NCI-H1105 treated with DMSO at 0.1 percent for 48 hours (cell line): ENCODE measurements at places on chromosomes 1 and 21.

- no peak for DNase-seq
Observed at GRCh38 chr1:184255560-184255959, 131.3 kb upstream of the C1orf21 start.

- peak; percentile 26 for DNase-seq
Observed at GRCh38 chr1:9822897-9823692, 670 bp downstream of the CLSTN1 start.

GRCh38 chr1:226473325-226473724 lies 65.4 kb upstream of the PARP1 start:
- no peak for DNase-seq

DNA sequence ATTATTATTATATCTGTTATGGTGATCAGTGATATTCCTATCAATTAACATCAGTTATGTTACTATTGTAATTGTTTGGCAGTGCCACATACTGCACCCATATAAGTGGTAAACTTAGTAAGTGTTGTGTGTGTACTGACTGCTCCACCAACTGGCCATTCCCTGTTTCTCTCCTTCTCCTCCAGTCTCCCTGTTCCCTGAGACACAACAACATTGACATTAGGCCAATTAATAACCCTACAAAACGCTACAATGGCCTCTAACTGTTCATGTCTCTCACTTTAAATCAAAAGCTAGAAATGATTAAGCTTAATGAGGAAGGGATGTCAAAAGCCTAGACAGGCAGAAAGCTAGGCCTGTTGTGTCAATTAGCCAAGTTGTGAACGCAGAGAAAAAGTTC lies 6.6 kb upstream of the THRAP3 start:
- DNase-seq = no peak

DNA sequence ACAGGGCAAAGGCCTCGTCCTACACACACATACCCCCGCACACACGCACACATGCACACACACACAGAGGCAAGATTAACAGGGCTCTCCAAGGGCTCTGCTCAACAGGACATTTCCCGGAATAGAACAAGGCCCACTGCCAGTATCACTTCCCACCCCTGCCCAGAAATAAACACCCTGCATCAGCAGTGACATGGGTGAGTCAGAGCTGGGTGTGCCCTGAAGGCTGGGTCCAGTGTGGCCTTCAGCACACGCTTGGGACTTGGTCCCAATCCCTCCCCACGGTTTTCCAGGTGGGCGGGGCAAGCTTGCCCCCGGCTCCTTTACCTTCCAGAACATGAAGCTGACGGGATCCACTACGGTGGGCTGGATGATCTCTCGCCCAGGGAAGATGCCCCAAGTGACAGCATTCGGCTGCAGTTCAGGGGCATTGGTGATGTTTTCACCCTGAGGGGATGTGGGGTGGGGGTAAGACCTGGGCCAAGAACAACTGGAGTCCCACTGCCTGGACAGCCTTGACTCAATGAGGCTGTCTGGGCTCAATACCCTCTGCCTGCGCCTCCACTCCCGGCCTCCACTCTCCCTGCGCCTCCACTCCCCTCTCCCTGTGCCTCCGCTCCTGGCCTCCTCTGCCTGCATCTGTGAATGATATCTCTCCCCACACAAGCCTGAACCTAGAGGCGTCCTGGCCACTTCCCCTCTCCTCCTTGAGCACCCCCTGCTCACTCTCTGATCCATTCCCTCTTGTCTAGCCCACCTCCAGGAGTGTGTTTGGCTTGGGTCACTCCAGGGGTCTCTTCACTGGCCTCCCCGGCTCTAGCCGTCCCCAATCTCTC lies 14.7 kb downstream of the MTHFR start:
- DNase-seq = no peak

GRCh38 chr1:232011961-232012360 lies 385.4 kb downstream of the DISC1 start:
- no peak for DNase-seq

DNA sequence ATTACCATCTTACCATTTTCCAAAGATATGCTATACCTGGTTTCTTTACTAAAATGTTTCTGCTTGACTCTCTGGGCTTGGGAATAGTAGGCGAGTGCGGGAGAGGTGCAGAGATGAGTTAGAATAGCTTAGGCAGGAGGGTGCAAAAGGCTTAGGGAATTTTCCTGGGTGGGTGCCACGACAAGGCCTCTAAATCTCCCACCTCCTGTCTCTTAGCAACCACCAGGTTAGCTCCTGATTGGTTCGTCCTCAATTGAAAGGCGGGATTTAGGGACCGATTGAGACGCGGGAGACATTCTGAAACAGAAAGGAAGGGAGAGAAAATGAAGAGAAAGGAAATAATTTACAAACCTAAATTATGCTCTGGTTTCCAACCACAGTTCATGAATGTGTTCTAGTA lies 3.1 kb downstream of the ACKR1 start:
- DNase-seq = no peak

- DNase-seq = no peak
Observed at GRCh38 chr1:10908266-10908665, 104.2 kb upstream of the TARDBP start.

DNA sequence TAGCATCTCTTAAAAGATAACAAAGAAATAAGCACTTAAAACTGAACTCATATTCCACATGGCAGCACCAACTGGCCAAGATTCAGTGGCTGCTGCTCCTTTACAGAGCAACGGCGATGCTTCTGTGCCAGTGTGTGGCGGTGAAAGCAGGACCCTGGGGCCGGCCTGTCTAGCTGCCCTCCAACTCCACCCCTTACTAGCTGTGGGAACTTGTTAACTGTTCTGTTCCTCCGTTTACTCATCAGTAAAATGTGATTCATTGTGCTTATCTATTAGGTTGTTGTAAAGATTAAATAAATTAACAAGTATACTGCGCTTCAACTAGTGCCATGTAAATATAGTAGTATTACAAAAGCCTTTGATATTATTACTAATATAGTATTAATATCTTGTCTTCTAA lies 133.2 kb downstream of the GDAP2 start:
- no peak for DNase-seq

DNA sequence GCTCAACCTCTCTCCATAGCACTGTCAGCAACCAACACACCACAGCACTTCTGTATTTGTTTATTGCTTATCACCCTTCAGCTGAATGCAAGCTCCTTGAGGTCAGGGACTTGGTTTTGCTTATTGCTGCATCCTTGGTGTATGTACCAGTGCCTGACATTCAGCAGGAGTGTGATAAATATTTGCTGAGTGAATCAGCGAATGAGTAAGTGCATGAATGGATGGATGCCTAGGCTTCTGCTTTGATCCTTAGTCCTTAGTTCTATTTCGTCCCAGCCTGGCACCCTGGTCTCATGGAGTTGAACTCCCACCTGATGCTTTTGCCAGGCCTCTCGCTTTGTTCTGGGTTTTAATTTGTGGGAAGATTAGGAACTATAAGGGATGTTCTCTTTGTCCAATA lies 88.2 kb downstream of the ZSCAN20 start:
- no peak for DNase-seq

GRCh38 chr1:246779561-246780175 lies 55.5 kb downstream of the SCCPDH start:
- DNase-seq = no peak

DNA sequence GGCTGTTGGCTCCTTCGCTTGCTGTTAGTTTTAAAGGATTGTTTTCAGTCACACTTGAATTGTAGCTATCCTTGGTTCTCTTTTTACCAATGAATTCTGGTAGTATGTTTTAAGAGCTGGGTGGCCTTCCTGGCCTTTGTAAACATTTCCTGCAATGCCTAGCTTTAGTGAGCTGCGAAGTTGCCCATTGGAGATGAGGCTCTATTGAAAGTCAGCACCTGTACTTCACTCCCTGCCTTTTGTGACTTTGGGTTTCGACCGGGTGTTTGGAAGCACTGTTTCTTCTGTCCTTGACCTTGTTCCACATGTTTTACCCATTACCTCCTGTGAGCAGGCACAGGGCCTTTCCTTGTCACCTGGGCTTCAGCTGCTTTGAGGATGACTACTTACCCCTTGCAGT lies 64.7 kb downstream of the DYRK1A start:
- DNase-seq = no peak

GRCh38 chr1:22044690-22045420 lies 7.7 kb upstream of the CDC42 start:
- no peak for DNase-seq

DNA sequence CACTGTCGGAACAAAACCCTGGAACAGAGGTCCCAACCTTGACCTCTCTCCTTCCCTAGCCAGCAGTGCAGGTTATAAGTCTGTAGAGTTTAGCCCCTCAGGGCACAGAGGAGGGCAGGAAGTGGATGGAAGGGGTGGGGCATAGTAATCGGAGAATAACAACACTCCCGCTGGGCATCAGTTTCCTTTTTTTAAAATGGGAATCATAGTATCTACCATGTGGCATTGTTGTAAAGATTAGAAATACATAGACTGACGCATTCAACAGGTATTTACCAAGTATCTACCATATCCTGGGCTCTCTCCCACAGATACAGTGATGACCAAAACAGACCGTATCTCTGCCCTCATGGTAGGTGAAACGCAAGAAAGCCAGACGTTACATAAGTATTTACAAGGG lies 24.9 kb upstream of the ATF3 start:
- DNase-seq = no peak

- no peak for DNase-seq
Observed at GRCh38 chr1:3799976-3800685, 3.8 kb upstream of the LRRC47 start.

- DNase-seq = no peak
Observed at GRCh38 chr1:25435397-25436108, 4.9 kb downstream of the MACO1 start.

- no peak for DNase-seq
Observed at GRCh38 chr21:40926238-40926637, 79.3 kb upstream of the DSCAM start.

GRCh38 chr1:55530749-55531478 lies 315.8 kb upstream of the USP24 start:
- no peak for DNase-seq

- no peak for DNase-seq
Observed at GRCh38 chr1:89276690-89277089, 4.0 kb upstream of the GBP5 start.

- DNase-seq = no peak
Observed at GRCh38 chr1:14303011-14303410, 295.5 kb upstream of the KAZN start.

DNA sequence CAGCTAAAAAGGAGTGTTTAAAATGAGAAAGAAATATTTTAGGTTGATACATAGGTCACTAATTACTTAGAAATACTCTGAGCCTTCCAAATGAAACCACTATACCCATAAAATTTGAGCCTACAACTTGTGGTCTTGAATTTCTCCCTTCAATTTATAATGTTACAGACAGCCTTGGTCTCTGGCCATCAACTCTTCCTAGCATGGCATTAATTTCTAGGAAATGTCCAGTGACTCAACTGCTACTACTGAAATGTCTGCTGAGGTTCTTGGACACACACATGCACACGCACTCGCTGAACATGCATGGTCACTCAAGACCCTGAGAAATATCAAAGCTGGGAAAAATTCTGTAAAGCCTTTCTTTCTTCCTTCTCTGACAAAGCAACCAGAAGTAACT lies 61.1 kb upstream of the SAMSN1 start:
- DNase-seq = no peak

DNA sequence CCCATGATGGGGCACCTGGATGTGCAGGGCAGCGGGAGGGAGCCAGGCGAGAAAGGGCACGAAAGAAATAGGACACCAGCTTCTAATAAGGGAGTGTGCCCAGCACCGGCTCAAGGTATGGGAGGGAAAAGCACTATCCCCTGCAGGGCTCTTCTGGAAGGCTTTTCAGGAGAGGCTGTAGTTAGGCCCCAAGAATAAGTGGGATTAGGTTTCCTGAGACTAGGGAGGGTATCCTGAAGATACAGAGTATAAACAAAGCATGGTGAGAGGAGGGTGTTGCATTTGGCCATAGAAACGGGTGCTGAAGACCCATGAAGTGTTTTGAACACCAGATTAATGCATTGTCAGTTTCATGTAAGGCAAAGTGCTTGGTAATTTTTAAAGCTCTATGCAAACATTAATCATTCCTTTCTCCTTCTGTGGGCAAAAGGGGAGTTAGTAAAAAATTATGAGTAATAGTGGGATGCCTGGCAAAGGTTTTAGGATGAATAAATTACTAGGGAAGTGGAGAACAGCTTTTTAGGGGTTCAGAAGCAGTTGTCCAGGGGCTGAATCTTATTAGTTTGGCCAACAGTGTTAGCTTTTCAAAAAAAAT lies 74.0 kb downstream of the SYT6 start:
- DNase-seq = no peak

DNA sequence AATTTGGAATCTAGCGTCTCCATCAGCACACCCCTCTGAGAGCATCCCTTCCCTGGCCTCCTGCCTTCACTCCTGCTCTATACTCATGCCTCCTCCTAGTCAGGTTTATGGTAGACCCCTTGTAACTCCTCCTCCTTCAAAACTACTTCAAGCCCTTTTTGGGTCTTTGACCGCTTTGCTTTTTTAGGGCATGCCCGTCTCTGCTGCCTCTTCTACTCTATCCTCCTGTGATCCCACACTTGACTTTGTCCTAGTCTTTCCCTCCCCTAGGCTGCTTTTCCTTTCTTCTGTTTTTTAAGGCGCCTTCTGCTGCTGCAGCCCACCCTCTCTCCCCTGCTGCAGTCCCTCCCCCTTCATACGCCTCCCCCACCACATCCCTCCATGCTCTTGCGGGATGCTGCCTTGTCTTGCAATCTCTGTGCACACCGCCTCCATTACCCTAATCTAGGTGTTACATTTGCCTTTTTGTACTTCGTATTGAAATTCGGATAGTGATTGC lies 1.5 kb downstream of the SNX27 start:
- no peak for DNase-seq

DNA sequence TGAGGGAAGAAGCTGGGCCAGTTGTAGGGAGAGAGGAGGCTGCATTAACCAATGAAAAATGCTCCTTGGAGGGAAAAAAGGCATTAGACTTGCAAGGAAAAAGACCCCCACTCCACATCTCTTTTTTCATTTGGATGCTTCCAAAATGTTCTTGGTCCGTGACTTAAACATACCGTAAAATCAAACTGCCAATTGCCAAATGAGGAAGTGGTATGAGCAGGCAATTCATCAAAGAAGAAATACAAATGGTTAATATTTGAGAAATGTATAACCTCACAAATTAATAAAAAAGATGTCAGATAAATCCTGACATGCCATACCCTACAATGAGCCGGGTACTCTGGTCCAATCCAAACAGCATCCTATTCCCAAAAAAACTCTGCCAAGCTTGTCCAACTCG lies 30.6 kb downstream of the KANK4 start:
- no peak for DNase-seq

- DNase-seq = no peak
Observed at GRCh38 chr1:180167021-180167701, 12.5 kb downstream of the QSOX1 start.

DNA sequence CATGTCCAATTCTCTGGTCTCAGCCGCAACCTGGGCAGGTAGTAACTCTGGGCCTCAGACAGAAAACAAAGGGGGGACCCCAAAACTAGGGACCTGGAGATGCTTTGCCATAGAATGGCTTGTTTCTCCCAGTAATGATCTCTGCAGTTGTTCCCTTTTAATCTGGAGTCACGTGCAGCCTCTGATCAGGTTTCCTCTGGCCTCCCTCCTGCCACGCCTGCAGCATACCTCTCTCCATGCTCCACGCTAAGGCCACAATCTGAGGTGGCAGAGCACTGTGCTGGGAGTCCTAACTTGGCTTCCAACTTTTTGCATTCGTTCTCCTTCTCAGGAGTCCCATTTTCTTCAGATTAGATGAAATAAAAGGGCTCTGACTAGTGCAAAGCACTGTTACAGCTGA lies 1.9 kb downstream of the PABPC4 start:
- no peak for DNase-seq
